HL-60 (cell line): ENCODE measurements at places on chromosomes 12 and 14.

- DNase-seq: no peak
Observed at GRCh38 chr12:110379197-110379596, 24.3 kb downstream of the ANAPC7 start.

DNA sequence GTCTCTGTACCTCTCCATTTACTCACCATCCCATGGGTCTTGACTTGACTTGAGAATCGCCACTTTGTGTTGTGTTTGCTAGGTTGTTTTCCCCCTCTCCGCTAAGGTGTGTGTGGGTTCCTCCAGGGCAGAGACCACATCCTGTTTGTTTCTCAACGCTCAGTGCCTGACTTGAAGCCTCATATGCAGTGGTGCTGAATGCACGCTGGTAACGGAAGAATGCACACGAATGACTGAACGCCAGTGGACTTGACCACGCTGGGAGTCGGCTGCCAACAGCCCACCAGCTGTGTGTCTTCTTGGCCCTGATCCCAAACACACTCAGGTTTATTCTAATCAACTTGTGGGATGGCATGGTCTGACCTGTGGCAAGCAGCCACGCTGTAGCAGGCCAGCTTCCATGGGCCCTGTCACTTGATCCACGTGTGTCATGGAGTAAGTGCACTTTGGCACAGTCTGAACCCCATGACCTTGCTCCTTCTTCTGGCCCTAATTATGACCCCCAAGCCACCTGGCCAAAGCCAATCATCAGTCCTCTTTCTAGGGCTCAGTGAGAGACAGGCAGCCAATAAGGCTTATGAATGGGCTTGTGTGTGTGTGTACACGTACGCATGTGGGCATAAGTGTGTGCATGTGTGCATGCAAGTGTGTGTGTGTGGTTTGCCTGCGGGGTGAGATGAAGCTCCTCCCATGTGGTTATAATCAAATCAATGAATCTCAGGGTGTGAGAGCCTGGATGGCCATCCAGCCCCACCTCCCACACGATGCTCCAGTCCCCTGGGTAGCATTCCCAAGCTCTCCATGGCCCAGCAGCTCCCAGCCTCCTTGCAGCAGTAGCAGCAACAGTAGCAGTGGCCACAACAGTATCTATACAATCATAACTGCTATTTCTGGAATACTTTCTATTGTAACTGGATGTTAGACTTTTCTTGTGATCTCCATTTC, 6.4 kb upstream of the TC2N start:
- DNase-seq: no peak

GRCh38 chr12:12627308-12627827, 15.7 kb downstream of the CREBL2 start:
- DNase-seq: no peak

DNA sequence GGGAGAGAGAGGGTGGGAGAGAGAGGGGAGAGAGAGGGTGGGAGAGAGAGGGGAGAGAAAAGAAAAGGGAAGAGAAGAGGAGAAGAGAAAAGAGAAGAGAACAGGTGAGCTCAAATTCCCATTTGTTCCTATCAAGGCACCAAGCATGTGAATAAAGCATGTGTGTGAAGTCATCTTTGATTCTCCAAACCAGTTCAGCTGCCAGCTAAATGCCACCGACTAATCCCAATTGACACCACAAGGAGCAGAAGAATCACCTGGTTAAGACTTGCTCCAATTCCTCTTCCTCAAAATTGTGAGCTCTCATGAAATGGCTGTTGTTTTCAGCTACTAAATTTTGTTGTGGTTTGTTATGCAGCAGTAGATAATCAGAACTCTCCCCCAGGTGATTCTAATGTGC, 188.9 kb downstream of the TMX1 start:
- no peak for DNase-seq

DNA sequence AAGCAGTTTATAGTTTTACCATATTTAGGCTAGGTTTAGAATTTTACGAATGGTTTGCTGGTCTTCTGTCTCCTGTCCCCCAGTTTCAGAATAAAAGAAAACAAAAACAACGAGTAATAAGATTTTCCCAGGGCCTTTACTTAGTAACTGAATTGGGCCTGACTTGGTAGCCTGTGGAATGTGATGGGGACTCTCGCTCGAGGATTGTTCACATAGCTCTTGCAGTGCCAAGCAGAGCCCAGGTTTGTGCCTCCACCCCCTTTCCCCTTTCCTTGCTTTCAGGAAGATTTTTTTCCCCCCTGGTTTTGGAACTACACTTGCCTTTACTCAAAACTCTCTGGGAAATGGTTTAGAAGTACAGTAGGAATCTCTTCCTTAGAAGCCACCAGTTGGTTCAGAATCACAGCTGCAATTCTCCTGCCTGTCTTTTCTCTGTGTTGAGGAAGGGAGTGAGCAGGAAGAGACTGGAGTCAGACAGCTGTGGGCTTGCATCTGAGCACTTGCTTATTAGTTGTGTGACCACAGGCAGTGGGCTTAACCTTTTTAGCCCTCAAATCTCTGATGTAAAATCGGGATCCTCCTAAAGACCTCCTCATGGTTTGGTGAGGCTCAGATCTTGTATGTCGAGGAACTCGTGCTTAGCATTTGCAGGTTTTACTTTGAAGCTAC, 501.2 kb downstream of the PCNX1 start:
- no peak for DNase-seq
